Kasumi-1 (cell line): ENCODE measurements at places on chromosomes 7 and 10.

- DNase-seq = no peak
Measured at GRCh38 chr7:95264363-95264891, 59.9 kb downstream of the PON1 start.

DNA sequence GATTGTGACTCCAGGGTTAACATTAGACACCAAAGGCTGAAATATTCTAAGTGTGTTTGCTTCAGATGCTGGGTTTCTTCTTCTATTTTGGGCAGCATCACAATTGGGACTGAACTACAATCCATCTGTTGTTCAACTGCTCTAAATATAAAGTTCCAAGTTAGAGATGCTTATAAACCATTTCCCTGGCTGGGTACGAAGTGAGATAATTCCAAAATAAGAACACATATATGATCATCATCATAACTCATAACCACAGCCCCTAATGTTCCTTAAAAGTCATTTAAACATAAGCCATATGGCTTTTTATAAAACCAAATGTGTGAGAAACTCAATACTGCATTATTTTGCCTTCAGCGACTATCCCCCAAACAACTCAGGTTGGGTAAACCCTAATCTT is 28.8 kb downstream of the DNA2 start:
- no peak for DNase-seq

GRCh38 chr10:42754155-42755027 is 28.2 kb upstream of the BMS1 start:
- peak; percentile 46 for DNase-seq

GRCh38 chr7:131897790-131898165 is 341.4 kb upstream of the PODXL start:
- DNase-seq = no peak

DNA sequence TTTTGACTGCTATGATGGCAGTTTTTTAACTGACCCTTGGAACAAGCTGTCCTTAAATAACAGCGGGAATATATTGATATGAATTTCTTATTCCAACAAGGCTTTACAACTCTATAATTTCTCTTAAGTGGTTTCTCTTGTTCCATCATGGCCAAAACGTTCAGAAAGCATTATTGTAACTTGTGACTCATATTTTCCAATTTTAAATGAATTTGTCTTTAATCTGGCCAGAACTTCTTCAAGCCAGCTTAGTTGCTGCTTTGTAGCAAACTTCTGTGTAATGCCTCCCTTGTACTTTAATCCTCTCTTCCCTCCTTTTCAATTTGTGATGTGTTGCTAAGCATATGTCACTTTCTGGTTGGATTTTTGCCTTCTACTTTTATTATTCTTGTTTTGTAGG is 271.9 kb downstream of the KIF20B start:
- no peak for DNase-seq

DNA sequence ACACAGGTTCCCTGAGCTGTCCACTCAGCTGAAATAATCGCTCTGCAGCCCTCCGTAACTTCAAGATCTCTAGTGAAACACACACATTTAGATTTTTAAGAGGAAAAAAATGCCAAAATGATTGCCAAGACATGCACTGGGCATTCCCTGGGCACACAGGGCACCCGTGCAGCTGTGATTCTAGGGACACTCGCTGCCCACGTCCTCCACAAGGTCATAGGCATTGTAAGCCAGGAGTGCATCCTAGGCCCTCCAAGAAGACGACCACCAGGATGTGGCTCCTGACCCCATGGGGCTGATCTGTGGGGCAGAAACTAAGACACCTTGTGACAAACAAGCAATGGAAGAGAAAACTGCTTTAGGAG is 563.3 kb downstream of the PTPRN2 start:
- DNase-seq = no peak

DNA sequence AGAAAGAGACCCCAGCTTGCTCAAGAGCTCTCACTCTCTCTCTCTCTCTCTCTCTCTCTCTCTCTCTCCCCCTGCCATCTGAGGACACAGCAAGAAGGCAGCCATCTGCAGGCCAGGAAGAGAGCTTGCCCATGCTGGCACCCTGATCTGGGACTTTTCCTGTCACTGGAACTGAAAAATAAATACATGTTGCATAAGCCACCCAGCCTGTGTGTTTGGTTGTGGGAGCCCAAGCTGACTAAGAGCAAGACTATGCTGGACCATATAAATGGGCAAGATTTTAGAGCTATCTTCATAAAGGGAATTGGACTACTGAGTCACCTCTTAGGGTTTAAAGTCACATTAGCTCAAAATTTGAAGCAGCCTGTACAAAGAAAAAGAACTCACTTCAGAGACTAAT is 98.6 kb downstream of the SLC16A9 start:
- no peak for DNase-seq

DNA sequence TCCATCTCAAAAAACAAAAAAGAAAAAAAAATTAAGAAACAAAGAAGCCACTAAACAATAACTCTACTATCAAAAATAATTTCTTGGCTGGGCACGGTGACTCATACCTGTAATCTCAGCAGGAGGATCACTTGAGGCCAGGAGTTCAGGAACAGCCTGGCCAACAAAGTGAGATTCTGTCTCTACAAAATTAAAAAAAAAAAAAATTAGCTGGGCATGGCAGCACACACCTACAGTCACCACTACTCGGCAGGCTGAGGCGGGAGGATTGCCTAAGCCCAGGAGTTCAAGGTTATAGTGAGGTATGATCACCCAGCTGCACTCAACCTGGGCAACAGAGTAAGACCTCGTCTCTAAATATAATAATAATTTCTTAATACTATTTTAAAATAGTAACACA is 69.0 kb downstream of the PARD3 start:
- no peak for DNase-seq

DNA sequence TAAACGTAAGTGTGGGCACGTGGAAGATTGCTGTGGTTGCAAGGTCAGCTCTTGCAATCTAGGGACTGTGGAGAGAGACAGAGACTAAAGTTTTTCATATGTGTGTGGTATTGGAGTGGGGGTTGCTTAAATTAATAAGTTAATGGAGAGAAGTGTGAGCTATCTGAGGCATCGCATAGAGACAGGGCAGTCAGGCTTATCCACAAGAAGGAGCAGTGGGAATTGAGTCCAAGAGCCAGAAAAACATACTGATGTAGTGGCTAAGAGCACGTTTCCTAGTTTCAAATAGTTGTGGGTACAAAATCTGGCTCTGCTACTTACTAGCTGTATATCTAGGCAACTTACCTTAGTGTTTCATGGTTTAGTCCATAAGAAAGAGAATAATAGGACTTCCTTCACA is 65.8 kb downstream of the SORCS3 start:
- DNase-seq = no peak

- no peak for DNase-seq
Measured at GRCh38 chr7:155994279-155994811, 182.1 kb upstream of the SHH start.

DNA sequence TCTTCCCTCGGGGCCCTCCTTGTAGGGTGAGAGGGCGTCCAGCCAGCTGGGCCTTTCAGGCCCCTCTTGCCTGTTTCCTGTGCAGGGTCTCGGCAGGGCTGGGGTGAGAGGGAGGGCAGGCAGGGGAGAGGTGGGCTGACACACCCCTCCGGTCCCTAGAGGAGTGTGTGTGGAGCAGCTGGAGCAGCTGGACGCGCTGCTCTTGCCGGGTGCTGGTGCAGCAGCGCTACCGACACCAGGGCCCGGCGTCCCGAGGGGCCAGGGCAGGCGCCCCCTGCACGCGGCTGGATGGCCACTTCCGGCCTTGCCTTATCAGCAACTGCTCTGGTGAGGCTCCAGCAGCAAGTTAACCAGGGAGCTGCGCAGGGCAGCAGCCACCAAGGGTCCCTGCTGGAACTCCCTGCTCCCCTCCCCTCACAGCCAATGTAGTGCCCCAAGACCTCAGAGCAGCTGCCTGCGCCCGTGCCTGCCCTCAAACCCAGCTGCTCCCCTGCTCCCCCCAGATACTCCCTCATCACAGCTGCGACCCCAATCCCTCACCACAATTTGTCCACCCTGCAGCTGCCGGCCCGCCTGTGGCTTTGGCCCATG is 15.7 kb upstream of the ZNF862 start:
- DNase-seq = no peak
